Fibroblast of skin of right quadriceps (primary cell): ENCODE measurements at places on chromosomes 2 and 18.

GRCh38 chr18:604771-605170, 8.0 kb downstream of the CLUL1 start:
- DNase-seq, result no peak

DNA sequence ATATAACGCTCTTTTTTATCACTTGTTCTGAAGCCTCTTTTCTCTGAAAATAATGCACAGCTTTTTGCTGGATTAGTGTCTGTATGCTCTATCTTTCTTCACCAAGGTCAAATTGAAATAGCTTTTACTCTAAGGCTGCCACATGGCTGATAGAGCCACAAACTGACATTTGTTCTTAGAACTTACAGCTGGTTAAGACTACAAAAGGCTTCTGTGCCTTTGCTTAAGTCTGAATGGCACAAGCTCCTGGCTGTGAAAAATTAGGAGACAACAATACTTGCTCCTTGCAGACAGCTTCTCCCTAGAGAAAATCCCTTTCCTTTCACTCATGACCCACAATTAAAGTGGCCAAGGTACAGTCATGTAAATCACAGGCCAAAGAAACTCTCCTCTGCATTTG, 515.3 kb downstream of the DSC3 start:
- no peak for DNase-seq

GRCh38 chr18:78893281-78894032, 86.2 kb upstream of the SALL3 start:
- DNase-seq, result no peak

- DNase-seq, result no peak
Measured at GRCh38 chr18:38539856-38540255, 974.3 kb upstream of the CELF4 start.
